ENCODE measurements at places on chromosomes 3 and 15.

- no peak for DNase-seq
These were observed 80.9 kb downstream of the DGKG start for GRCh38 chr3:186281176-186281575.

DNA sequence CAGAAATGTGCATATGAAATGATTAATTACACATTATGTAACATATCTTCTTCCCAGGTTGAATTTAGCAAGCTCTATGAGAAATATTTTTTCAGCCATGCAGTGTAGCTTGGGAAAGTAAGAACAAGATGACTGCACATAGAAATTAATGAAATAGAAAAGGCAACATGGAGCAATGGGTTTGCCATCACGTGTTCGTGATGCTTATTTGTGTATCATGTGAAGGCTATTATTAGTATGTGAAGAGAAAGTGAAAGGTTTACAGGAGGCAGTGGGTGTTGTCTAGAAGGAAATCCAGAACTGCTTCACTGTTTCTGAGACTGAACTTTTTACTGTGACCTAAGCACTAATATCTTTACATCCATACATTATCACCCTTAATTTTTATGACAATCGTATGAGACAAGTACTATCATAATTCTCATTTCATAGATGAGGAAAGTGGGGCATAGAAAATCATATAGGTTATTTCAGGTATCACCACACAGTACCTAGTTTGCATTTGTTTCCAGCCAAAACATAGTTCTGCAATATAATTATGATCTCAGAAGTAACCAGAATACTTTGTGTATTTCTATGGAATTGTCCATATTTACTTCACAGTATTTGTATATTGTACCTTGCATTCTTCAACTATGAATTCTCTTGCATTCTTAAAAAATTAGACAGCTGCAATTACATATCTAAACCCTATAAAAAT, 14.9 kb downstream of the SERPINI1 start:
- DNase-seq = no peak

DNA sequence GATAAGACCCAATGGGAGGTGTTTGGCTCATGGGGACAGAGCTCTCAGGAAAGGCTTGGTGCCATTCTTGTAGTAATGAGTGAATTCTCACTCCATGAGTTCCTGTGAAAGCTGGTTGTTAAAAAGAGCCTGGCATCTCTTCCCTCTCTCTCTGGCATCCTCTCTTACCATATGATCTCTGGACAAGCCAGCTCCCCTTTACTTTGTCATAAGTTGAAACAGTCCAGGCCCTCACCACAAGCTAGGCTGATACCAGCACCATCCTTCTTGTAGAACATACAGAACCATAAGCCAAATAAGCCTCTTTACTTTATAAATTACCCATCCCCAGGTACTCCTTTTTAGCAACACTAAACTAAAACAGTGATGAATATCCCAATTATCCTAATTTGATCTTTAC, 166.9 kb upstream of the TMC3 start:
- DNase-seq = no peak

- no peak for DNase-seq
These were observed 194.1 kb downstream of the KCNH8 start for GRCh38 chr3:19342389-19342788.

DNA sequence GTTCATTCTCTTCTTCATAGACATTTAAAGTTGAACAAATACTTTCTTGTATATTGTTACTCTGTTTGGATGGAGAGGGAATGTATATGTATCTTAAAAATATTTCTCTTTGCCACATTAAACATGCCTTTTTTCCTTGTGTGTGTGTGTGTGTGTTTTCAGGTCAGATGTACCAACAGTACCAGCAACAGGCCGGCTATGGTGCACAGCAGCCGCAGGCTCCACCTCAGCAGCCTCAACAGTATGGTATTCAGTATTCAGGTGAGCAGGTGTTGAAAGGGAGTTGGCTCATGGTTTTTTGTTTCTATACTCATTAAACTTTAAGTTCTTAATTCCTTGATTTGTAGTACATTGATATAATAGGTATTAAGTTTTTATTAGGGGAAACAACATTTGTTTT, 35.4 kb downstream of the TFG start:
- DNase-seq = no peak

Data from COR-L47 (cell line).